ENCODE measurements at places on chromosomes 1 and 21.

DNA sequence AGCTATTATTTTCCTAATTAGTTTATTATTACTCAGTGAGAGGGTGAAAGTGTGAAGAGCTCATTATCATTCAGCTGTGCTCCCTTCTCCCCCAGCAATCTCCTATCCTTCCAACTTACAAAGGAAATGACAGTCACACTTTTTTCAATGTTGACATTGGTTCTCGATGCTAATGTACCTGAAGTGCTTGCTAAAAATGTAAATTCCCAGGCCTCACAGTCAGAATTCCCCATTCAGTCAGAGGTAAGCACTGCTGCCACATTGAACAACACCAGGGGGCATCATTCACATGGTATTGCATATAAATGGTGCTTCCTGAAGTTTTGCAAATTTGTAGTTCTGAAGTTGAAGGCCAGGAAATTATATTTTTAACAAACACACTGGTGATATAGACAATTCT, 132.7 kb upstream of the FOXD3 start:
- DNase-seq, result peak; percentile 95

- DNase-seq, result no peak
These were observed 283.1 kb downstream of the HLX start for GRCh38 chr1:221162352-221162751.

GRCh38 chr1:221708076-221708571, 33.8 kb downstream of the DUSP10 start:
- no peak for DNase-seq

DNA sequence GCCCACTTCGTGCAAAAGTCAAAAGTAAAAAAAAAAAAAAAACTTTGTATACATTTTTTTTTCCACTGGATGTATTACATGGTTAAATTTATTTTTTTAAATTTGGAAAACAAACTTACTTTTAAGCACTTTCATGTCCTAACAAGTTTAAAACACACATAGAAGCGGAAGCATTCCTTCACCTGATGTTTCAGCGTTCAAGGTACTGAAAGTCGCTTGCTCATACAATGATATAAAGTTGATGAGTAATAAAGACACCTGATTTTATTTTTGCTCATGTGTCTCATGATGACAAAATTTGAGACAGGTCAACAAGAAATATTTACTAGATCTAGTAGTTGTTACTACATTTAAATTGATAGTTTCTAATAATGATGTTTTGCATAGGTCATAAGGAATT, 35.5 kb downstream of the ADAMTS1 start:
- DNase-seq, result no peak

DNA sequence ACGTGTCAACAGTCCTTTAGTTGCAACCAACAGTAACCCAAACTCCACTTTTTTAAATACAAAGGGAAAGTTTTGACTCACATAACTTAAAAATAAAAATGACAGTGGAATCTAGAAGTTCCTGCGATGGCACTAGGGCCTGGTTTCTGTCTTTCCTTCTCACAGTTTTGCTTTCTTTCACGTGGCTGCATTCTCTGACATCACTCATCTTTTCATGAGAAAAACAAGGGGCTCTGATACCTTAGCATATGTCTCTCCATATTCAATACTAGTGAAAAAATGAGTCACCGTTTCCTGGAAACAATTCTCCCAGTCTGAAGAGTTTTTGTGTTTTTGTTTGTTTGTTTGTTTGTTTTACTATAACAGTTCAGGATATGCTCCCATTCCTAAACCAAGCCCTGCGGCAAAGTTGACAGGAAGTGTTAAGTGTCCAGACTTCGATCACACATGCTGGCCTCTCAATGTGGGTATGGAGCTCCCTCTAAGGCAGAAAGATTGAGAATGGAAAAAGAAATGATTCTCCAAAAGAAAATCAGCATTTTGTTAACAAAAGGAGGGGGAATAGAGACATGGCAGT, 483.3 kb downstream of the TTLL7 start:
- DNase-seq, result no peak

DNA sequence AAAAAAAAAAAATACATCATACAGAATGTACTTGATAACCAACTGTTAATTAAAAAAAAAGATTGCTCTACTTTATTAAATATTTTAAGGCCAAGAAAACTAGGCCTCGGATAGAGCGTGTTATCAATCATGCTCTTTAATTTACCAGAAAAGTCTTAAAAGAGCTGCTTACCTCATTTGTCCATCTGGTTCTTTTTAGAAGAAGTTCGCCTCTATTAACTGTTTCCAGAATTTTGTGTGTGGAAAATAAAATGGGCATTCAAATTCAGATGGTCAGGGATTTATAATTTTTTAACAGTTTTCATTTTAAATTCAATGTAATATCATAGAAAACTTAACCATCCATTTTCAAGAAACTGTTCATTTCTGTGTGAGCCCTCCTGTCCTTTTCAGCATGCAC, 53.8 kb downstream of the KCNK1 start:
- no peak for DNase-seq

DNA sequence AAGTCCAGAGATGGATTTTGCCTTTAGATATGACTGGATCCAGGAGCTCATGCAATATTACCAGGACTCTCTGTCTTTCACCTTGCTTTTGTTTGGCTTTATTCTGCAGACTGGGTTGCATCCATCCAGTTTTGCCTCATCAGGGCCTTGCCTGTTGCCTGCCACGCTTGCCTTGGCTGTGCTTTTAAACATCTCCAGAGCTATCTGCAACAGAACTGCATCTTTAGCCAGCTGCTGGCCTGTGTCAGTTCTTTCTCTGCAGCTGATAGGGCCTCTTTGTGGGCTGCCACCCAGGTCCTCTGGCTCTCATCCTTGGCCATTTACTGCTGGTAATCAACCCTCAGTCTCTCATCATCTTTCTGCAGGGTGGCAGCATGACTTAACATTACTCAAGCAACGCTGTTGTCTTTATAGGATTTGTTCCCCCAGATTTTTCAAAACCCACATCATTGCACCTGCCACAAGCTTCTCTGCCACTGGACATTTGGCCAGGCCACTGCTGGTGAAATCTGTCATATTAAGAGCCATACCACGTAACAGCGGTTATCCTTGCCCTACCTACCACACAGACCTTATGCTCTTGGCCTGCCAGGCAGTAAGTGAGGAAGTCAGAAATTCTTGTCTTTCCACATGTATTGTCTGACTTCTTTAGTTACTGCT, 24.4 kb upstream of the HUNK start:
- no peak for DNase-seq

DNA sequence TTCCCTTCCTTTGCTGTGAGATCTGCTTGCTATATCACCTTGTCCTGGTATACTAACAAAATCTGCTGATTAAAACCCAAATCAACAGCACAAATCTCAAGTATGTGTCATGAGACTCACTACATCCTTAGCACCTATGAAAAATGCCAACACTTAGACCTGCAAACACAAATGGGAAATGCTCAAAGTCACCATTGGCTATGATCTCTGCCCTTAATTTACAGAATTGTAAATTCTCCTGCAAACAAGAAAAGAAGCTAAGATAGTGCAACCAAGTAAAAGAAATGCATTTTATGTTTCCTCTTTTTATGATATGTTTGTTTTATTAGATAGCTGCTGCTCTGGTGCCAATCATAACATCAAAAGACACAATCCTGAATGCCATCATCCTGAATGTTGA, 80.8 kb downstream of the DISC1 start:
- DNase-seq, result no peak

DNA sequence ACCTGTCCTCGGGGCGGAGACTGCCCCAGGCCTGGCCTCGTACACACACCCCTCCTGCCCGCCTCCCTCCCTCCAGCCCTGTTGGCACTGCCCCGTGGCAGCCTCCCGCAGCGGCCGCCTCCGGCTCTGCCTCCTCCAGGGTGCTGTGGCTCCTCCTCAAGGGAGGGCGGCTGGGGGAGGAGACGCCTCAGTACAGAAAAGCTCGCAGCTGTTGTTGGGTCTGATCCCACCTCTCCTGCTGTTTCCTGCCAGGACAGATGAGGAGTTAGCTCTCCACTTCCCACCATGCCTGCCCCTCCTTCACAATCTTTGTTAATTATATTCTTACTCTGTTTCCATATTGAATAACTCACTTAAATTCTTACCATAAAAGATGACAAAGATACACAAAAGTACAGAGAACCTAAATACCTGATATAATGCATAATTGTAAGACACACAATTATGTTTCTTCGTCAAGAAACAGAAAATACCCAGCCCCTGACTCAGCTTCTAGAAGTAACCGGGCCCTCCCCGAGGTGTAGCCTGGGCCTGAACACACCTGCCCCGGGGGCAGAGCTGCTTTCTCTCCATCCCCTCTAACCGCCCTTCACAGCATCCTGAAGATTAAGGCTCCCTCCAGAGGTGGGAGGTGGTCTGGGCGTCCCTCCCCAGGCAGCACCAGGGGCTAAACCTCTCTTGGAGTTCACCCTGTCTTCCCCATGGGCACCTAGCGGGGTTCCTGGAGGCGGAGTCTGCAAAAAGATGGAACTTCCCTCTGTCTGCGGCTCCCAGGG, 30.6 kb upstream of the COL6A1 start:
- no peak for DNase-seq

GRCh38 chr1:85406887-85407533, 57.9 kb downstream of the DDAH1 start:
- DNase-seq, result no peak

DNA sequence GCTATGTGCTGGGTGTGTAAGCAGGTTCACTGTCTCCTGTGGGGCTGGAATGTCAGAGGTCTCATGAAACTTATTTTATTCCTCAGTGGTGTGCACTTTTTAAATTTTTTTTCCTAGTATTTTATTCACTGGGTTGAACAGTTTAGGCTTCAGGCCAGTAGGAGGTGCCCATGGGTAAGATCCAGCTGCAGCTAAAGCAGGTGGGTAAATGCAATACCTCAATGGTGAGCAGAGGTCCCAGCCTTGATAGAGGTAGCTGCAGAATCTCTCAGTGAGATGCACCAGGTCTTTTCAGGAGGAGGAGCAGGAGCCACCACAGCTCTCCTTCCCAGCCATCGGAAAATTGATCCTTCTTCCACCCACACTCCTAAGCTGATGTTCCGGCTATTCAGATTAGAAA, 12.6 kb upstream of the OR6N2 start:
- DNase-seq, result peak; percentile 68

GRCh38 chr1:158003406-158003800, 10.0 kb downstream of the KIRREL1 start:
- DNase-seq, result no peak

DNA sequence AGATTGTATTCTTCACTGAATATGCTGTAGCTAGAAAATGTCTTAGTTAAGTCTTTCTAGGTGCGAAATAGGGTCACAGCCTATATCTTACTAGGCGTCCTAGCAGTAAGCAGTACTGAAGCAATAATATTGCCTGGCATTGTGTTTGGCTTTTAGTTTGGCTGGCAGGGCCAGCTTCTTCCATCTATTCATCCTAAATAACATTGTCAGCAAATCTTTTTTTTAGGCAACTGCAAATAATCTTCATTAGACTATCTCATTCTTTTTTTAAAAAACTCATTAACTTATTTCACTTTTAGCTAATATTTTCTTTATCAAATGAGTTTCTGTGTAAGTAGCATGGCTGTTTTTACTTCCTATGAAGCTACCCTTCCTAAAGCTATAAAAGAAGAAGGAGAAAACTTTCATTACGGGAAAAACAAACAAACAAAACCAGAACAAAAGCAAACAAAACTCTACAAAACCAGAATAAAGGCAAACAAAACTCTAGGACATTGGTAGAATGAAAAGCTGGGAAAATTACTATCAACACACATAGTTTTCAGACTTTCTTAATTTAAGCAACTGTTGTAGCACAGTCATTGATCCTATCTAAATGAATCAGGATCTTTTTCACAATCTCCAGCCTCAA, 506.0 kb downstream of the DPYD start:
- DNase-seq, result no peak

- DNase-seq, result no peak
These were observed 38.5 kb upstream of the PSEN2 start for GRCh38 chr1:226831953-226832352.

- DNase-seq, result no peak
These were observed 190.9 kb downstream of the NFIA start for GRCh38 chr1:61273167-61273705.

DNA sequence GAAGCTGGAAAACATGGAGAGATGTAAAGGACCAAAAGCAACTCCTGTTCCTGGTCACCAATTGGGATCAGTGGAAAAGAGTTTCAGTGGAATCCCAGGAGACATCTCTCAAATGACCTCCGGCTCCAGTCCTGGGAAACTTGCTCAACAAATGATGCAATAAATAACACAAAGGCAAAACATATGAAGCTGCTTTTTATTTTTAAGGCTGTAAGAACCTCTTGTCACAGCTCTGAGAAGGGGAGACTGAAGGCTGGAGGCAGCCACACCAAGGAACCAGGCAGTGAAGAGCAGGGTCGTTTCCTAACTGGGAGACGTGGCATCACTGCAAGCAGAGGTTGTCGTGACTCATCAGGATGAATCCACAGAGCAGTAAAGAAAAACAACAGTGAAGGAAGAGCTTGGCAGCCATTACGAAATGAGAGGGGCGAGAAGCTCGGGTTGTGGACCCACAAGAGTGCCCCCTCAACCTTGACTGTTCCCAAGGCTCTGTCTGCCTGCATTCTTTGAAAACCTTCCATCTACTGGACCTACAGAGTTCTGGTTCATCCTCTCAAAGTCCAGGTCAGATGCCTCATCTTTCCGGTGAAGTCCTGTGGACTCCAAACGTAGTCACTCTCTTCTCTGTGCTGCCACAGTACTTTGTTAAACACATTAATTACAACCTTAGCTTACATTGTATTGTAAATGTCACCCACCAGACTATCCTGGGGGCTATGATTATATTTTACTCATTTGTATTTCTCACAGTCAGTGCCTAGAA, 32.1 kb downstream of the JAK1 start:
- DNase-seq, result no peak

- DNase-seq, result peak; percentile 97
These were observed 11.5 kb upstream of the COL16A1 start for GRCh38 chr1:31715087-31715872.

DNA sequence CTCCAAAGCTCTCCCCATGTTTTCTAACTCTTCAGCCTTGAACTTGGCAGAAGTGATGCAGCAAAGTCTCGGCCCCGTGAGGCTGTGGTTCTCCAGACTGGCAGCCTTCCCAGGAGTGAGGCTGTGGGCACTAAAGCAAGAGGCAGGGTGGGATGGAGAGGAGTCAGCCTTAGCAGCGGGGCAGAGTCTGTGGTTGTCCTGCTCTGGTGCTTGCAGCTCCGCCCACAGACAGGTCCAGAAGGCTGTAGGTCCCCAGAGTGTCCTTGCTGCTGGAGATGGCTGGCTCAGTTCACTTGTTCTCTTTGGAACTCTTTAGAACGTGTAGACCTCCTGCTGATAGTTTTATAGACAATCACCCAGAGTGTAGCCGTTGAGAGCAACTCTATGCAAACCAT, 142.6 kb downstream of the AJAP1 start:
- no peak for DNase-seq

- DNase-seq, result peak; percentile 77
These were observed 9.6 kb upstream of the TNFRSF25 start for GRCh38 chr1:6475381-6476133.

DNA sequence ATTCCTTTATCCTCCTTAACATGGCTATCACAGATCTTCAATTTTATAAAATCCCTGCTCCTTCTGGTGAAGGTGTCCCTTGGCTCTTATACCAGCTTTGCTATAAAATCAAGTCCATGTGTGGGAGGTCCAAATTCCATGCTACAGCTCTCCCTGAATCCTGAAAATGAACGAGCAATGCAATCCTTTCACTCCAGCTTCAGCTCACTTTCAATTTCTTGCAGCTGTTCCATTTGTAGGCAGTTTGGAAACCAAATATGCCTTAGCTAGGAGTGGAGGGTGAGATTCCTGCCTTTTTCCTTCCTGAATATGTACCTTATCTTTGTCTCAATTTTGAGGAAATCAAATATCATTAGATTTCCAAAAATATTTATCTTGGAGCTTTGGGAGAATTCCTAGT, 402.6 kb downstream of the TTLL7 start:
- no peak for DNase-seq

GRCh38 chr1:2320006-2320405, 71.3 kb downstream of the MORN1 start:
- no peak for DNase-seq

GRCh38 chr1:243837907-243838535, 12.0 kb downstream of the AKT3 start:
- no peak for DNase-seq

Data from GM23338 (cell line).